ENCODE measurements at places on chromosomes 5 and 9. TPM values are rescaled to one million over a fixed set of nuclear protein-coding genes. Genes with fewer than 3 reads are reported as not detected.
A peak's percentile ranks its signal among the peaks of the same experiment; 100 is the strongest.

Gene COL5A1
- total RNA-seq = 10.9 TPM

Gene NMUR2
- not detected for total RNA-seq

Gene ARL14EPL
- not detected for total RNA-seq

Gene NR6A1
- total RNA-seq = 4.9 TPM

Gene RASGRF2
- 2.8 TPM for total RNA-seq

DNA sequence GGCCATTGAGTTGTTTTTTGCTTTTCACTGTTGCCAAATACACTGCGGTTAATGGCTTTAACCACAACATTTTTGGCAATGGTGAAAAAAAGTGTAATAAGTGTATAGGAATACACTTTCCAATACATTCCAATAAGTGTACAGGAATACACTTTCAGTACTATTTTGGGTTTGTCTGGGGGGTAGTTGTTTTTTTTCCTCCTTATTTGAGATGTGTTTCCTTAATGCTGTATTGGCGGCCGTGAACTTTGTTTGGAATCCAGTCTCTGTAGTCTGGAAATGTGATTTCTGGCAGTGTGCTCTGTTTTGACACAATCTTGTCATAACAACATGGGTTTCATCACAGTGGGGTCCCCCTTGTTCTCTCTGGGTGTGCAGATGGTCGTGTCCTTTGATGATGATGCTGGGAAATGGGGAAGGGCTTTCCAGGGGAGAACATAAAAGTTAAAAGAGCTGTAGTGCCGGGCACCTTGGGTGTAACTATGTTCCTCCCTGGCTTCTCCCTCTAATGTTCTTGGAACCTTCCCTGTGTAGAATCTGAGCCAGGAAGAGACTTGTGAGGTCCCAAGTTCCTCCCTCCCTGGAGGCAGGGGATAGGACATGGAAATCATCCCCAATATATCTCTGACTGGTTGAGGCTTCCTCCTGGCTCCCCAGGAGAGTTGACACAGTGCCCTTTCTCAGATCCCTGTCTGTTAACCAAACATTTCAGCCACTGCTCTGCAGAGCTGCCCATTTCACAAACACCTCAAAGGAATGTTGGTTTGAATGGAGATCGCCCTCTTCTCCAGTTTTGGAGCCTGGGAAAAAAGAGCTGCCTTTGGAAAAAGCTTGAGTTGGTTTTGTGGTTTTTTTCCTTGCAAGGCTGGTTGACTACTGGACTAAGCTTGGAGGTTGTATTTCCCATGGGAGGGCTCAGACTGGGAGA is 44.8 kb downstream of the RCL1 start:
- no peaks in the 10 kb centered on the region for H3K36me3 ChIP-seq
- H3K4me3 ChIP-seq = no peak overlapping the region
- H3K4me1 ChIP-seq = no peaks in the 10 kb centered on the region
- no peaks in the 10 kb centered on the region for H3K27me3 ChIP-seq

- no peaks in the 10 kb centered on the region for H3K4me1 ChIP-seq
- H3K4me3 ChIP-seq = no peak overlapping the region
- no peak overlapping the region for H3K27ac ChIP-seq
- no peak for DNase-seq
- no peaks in the 10 kb centered on the region for H3K27me3 ChIP-seq
Measured at GRCh38 chr5:92956886-92957285, 624.1 kb downstream of the NR2F1-AS1 start.

DNA sequence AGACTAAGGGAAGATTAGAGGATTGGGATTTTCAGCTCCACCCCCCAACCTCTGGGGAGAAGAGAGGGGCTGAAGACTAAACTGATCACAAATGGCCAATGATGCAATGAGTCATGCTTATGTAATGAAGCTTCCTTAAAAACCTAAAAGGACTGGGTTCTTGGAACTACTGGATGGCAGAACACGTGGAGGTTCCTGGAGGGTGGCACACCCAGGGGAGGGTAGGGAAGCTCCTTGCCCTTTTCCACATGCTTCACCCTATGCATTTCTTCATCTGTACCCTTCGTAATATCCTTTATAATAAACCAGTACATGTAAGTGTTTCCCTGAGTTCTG is 48.6 kb downstream of the ARHGEF28 start:
- H3K4me3 ChIP-seq = no peak overlapping the region
- no peaks in the 10 kb centered on the region for H3K27me3 ChIP-seq
- no peak for DNase-seq
- no peaks in the 10 kb centered on the region for H3K36me3 ChIP-seq
- H3K27ac ChIP-seq = no peak overlapping the region
- H3K4me1 ChIP-seq = peaks cover 4% of the 10 kb centered on the region

DNA sequence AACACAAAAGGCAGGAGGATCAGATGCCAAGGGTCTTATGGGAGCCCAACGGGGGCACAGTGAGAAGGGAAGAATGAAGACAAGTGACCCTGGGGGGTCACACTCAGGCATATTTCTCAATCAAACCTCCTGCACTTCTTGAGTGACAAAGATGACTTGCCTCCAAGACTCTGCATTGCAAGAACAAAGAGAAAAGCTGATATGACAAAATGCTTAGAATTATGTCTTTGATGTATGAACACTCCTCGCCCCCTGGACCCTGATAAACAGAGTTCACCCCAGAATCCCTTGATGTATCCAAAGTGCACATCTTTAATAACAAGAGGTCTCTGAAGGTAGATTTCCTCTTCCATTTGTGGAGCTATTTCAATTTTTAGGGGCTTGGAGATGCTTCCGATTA is 146.5 kb downstream of the C5orf15 start:
- no peaks in the 10 kb centered on the region for H3K4me1 ChIP-seq
- no peak for DNase-seq
- no peak overlapping the region for H3K4me3 ChIP-seq
- no peak overlapping the region for H3K27ac ChIP-seq

DNA sequence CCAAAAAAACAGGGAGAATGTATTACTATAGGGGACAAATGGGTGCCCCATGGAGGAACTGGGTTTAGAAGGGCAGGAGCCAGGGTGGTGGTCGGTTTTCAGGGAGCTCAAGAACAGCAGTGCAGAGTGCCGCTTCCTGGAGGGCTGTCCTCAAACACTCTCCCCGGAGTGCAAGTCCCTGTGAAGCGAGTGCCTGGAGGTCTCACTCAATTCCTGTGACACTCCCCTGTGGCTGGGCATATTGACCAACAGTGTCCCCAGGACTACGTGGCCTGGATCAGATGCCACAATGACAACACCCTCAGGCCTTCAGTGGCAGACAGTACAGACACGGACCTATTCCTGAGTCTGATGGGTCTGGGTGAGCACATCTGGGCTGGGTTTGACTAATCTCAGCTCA is 412.1 kb upstream of the IRX2 start:
- no peaks in the 10 kb centered on the region for H3K36me3 ChIP-seq
- H3K4me1 ChIP-seq = no peaks in the 10 kb centered on the region
- H3K27me3 ChIP-seq = no peaks in the 10 kb centered on the region
- H3K4me3 ChIP-seq = no peak overlapping the region
- no peak for DNase-seq

- H3K36me3 ChIP-seq = no peaks in the 10 kb centered on the region
- H3K4me1 ChIP-seq = peaks cover 4% of the 10 kb centered on the region
- no peak for DNase-seq
- no peaks in the 10 kb centered on the region for H3K27me3 ChIP-seq
Measured at GRCh38 chr5:1390861-1391600, 46.1 kb upstream of the CLPTM1L start.

- no peak overlapping the region for H3K4me3 ChIP-seq
- H3K4me1 ChIP-seq = no peaks in the 10 kb centered on the region
- no peaks in the 10 kb centered on the region for H3K36me3 ChIP-seq
- H3K27me3 ChIP-seq = no peaks in the 10 kb centered on the region
- no peak overlapping the region for H3K27ac ChIP-seq
- peak; percentile 35 for DNase-seq
Measured at GRCh38 chr9:33867747-33868439, 50.9 kb downstream of the UBE2R2 start.

GRCh38 chr9:78397454-78397853 is 100.5 kb downstream of the PSAT1 start:
- no peaks in the 10 kb centered on the region for H3K4me1 ChIP-seq
- no peak overlapping the region for H3K27ac ChIP-seq
- no peak for DNase-seq

DNA sequence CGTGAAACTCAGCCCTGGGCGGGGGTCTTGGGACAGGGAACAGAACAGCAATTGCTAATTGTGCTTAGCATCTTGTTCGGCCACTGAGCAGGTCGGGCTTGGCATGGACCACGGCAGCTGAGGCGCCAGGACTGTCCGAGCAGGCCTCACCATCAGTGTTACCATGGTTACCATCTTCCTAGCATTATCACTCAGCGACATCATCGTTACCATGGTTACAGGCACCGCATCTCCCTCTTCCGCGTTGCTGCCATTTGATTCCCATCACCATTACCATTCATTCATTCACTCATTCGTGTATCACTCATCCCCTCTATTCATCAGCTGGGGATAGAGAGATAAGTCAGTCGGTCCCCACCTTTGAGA is 81.0 kb upstream of the ZBTB43 start:
- H3K4me1 ChIP-seq = no peaks in the 10 kb centered on the region
- peaks cover 60% of the 10 kb centered on the region for H3K27me3 ChIP-seq
- DNase-seq = no peak
- no peak overlapping the region for H3K4me3 ChIP-seq
- H3K36me3 ChIP-seq = no peaks in the 10 kb centered on the region

DNA sequence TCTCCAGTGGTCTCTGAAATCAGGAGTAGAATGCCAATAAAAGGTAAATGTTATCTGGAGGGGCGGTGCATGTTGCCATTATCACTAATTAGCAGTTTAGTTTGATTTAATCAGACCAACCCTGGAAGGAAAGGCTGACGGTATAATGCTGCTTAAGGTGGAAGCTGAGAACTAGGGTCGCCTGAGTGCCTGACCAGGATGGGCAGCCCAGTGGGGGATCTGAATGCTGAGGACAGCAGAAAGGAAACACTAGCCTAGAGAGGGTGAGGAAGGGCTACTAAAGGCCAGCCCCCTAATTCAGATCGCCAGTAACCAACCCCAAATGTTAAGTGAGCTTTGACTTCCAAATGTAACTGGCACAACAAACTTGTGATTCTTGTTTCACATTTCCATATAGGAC is 172.2 kb downstream of the APBA1 start:
- H3K4me1 ChIP-seq = no peaks in the 10 kb centered on the region
- no peak overlapping the region for H3K27ac ChIP-seq
- H3K27me3 ChIP-seq = no peaks in the 10 kb centered on the region
- H3K36me3 ChIP-seq = no peaks in the 10 kb centered on the region
- no peak overlapping the region for H3K4me3 ChIP-seq
- DNase-seq = no peak

DNA sequence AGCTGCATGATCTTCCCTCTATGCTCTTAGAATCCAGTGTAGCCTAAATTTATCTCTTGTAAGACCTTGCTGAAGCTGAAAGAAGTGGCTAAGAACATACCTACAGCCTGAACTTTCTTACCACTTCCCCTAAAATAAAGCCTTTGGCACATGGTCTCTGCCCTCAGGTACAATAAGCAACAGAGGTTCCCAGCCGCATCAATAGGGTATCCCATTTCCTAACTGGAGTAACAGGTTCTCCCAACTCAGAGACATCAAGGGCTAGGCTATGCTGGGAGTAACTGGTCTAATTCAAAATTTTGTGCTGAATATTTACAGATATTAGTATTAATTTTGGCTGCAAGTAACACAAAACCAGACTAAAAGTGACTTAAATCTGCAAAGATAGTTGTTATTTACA is 335.8 kb upstream of the TRPC7 start:
- DNase-seq = no peak
- H3K4me1 ChIP-seq = no peaks in the 10 kb centered on the region
- no peak overlapping the region for H3K27ac ChIP-seq
- no peak overlapping the region for H3K4me3 ChIP-seq

- H3K4me1 ChIP-seq = no peaks in the 10 kb centered on the region
- no peak for DNase-seq
- no peak overlapping the region for H3K4me3 ChIP-seq
- no peaks in the 10 kb centered on the region for H3K36me3 ChIP-seq
Measured at GRCh38 chr5:2140501-2141175, 257.9 kb upstream of the IRX4 start.

GRCh38 chr9:125749287-125749935 is 2.2 kb downstream of the PBX3 start:
- no peak overlapping the region for H3K27ac ChIP-seq
- H3K4me1 ChIP-seq = peaks cover 3% of the 10 kb centered on the region
- no peaks in the 10 kb centered on the region for H3K36me3 ChIP-seq
- no peaks in the 10 kb centered on the region for H3K27me3 ChIP-seq
- no peak overlapping the region for H3K4me3 ChIP-seq
- no peak for DNase-seq

- peak overlapping the region; percentile 54 for H3K27ac ChIP-seq
- H3K4me1 ChIP-seq = peaks cover 29% of the 10 kb centered on the region
- H3K36me3 ChIP-seq = no peaks in the 10 kb centered on the region
- DNase-seq = no peak
- H3K27me3 ChIP-seq = no peaks in the 10 kb centered on the region
Measured at GRCh38 chr5:180806351-180807011, 3.9 kb upstream of the MGAT1 start.

DNA sequence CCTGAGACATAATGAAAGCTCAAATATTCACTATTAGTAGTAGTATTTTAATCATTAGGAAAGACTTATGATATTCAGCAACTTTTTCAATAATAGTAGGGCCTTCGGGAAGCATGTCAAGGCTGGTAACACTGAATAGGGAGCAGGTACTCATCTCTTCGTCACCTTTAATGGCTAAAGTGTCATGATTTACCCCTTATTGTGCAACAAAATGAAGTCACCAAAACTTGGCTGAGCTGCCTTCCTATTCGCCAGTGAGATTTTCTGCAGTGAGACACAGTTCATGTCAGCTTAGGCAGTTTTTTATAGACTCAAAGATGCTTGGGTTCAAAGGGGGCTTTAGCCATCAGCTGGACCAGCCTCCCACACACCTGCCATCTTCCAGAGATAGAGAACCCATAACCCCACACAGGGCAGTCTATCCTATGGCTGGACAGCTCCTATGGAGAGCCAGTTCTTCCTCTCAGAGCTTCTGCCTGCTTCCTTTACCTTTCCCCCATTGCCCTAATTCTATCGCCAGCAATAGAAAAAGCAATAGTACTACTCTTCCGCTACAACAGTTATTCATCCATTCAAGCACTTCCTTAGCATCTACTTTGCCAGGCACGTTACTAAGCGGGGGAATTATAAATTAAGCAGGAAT is 2.3 kb upstream of the CPLX2 start:
- no peak overlapping the region for H3K27ac ChIP-seq
- no peaks in the 10 kb centered on the region for H3K36me3 ChIP-seq
- peaks cover 14% of the 10 kb centered on the region for H3K27me3 ChIP-seq

DNA sequence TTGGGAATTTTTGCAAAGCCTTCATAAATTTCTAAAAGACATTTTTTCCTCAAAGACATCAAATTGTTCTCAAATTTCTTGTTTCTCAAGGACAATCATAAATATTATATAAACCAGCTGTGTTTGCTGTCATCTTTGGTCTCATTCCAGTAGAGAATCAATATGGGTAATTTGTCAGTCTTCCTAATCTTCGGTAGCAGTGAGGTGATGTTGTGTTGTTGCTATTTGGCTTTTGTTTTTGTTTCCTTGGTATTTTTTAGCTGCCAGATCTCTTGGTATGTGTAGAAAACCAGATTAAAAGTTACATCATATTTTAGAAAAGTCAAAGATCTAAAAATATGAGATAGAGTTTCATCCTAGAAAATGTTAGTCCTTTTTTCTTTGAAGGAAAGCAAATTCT is 87.5 kb downstream of the CAMK4 start:
- no peaks in the 10 kb centered on the region for H3K27me3 ChIP-seq
- no peaks in the 10 kb centered on the region for H3K36me3 ChIP-seq
- DNase-seq = no peak
- no peaks in the 10 kb centered on the region for H3K4me1 ChIP-seq
